MV-4-11 (cell line): ENCODE measurements at places on chromosomes 16 and 17.

DNA sequence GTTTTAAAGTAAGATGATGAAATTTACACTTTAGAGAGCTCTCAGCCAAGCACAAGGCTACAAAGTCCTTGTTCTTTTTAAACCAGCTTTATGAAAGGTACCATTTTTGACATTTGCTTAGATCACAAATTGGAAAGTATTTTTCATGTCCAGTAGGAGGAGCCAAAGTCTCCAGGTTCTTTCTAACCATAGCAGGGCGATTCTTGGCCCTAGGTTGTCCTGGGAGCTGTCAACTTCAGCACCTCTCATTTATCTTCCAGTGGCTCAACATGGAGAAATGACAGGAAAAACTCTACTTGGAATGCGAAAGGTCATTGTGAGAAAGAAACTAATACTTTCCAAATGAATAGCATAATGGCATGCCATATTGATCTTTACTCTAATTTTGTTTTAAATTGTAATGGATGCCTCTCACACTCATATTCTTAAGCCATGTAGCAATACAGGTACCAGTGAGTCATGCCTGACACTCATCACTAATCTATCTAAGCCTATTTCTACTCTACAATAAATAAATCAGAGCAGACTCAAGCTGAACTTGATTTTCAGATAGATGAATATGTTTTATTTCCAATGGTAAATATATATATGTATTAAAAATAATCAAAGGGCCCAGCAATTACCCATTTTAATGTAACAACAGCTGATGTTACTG lies 919.1 kb upstream of the EEF2KMT start:
- peak; percentile 5 for DNase-seq

GRCh38 chr17:7072406-7072805 lies 7.6 kb downstream of the CLEC10A start:
- DNase-seq: no peak

- DNase-seq: no peak
Observed at GRCh38 chr17:3843935-3844516, 2.0 kb downstream of the NCBP3 start.

DNA sequence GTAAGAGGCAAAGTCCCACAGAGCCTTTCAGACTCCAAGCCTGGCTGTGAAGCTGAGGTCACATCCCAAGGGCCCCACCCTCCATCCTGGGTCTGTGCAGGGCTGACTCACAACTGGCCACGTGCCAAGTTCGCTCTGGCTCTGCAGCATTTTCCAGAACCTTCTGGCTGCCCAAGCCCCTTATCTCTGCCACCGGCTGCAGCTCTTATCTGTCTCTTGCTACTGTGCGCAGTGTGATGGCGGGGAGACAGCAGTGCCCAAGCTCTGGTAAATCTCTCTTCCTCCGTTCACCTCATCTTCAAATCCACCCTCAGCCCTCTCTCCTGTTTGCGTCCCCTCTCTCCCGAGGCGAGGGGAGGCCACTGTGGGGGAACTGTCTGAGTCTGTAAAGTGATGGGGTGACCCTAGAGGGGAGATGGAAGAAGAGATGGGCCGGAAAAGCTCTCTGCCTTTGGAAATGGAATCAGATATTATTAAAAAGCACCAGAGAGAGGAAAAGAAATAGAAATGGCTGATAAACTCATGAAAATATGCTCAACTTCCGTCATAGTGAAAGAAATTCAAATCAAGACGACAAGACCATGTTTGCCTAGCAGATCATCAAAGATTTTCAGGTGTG lies 162.7 kb upstream of the CDC42EP4 start:
- peak; percentile 66 for DNase-seq

DNA sequence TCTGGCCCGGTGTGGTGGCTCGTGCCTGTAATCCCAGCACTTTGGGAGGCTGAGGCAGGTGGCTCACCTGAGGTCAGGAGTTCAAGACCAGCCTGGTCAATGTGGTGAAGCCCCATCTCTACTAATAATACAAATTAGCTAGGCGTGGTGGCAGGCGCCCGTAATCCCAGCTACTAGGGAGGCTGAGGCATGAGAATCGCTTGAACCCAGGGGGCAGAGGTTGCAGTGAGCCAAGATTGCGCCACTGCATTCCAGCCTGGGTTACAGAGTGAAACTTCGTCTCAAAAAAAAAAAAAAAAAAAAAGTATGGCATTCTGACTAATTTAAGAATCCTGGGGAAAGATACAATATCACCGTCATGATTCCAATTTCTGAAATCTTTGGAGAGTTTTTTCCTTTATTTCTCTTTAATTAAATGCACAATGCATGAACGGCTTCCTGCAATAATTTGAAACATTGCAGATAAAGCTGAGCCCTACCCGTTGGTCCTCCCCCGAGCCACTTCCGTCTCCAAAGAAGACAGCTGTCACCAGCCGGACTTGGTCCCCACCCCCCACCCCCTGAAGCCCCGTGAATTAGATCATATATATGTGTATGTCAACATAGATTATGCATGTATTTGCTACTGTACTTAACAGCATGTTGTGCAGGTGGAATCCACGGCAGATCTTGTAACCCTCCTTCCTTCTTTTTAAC lies 142.6 kb upstream of the PLCG2 start:
- DNase-seq: peak; percentile 77

DNA sequence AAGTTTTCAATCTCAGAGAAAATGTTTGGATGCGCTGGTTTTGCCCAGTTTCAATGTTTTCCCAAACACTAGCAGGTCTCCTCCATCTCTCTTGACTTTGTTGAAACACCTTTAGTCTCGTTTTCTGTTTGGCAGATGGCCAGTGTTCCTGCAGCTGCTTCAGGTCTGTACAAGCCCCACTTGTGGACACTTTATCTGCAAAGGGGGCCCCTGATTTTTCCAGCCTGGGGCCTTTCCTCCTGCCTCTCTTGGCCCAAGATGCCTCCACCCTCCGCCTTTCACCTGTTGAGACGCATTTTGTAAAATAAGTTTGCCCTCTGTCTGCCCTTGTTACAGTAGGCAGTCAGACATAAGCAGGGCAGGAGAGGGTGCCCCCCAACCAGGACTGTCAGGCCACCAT lies 21.8 kb upstream of the PRM1 start:
- no peak for DNase-seq

DNA sequence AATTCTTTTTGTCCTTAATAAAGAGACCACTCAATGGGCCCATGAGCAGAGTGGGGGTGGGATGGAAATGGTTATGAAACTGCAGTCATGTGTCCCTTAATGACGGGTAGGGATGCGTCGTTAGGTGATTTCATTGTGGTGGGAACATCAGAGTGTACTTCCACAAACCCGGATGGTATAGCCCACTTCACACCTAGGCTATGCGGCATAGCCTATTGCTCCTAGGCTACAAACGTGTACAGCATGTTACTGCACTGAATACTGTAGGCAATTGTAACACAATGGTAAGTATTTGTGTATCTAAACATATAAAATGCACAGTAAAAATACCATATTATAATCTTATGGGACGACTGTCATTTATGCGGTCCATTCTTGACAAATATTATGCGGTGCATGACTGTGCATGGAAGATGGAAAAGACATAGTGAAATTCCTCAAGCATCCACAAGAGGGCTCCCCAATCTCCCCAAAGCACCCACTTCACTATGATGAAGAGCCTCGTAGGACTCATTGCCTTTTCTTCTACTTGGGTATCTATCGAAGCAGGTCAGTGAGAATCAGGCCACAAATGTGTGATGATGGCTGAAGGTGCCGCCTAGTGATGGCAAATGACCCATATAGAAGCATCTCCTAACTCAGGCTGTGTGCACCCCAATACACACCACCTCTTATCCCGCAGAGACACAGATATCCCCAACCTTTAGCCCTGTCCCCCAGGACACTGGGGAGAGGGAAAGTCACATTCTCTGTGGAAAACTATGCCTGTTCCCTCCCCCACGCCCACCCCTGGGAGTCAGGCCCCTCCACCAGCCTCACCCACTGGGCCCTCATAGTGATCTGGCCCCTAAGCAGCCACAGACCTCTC lies 43.5 kb downstream of the TBX21 start:
- DNase-seq: peak; percentile 44

- no peak for DNase-seq
Observed at GRCh38 chr16:87107201-87107600, 210.0 kb downstream of the C16orf95 start.

DNA sequence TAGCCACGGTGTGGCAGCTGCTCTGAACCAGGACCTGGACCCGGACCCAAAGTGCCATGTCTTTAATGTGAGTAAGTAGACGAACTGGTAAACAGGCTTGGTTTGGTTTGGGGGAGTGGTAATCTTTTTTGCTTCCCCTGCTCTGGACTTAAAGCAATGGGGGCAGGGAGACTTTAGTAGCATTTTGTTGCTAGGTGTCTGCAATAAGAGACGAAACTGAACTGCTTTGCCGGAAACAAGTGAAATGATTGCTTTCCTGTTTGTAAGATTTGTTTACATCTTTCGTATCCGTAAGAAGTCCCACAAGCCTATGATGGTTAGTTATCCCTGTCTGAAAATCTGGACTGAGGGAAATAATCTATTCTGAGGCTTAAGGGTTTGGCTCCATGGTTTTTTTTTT lies 21.5 kb downstream of the PRCD start:
- no peak for DNase-seq

DNA sequence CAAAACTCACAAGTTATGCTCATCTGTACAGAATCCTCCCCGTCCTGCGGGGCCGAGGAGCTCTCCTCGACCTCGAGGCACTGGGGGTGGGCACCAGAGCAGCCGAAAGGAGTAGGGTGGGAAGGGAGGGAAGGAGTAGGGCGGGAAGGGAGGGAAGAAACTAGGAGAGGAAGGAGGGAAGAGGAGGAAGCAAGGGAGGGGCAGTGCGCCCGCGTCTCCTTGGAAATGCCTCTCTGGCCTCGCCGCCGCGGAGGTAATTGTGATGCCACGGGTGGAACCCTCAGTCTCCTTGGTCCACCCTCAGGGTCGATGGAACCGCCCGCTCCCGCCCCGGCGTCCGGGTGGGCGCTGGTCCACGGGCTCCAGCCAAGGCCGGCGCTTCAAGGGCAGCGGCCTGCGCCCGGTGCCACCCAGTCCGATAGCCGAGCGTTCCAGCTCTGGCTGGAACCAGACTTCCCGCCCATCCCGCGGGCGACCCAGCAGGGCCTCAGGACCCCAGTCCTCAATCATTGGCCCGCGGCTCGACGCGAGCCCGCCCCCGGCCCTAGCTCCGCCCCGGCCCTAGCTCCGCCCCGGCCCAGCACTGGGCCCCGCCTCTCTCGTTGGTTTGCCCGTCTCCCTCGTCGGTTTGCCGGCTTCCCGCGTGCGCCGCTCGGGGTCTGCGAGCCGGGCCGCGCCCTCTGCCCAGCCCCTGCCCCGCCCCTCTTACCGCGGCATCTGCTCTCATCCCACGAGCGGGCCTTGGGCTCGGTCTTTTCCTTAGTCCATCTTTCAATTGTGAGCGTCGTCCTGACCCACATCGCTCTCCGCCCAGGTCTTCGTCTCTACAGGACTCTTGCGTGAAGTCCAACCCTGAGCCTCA lies 596 bp downstream of the PROCA1 start:
- DNase-seq: peak; percentile 89

GRCh38 chr16:2973093-2973492 lies 3.9 kb downstream of the PAQR4 start:
- DNase-seq: no peak

GRCh38 chr16:54265575-54266107 lies 20.9 kb downstream of the IRX3 start:
- DNase-seq: peak; percentile 34

GRCh38 chr16:23523876-23524385 lies 13.6 kb upstream of the GGA2 start:
- DNase-seq: no peak

- peak; percentile 72 for DNase-seq
Observed at GRCh38 chr16:75319513-75320411, 68.3 kb upstream of the BCAR1 start.

- DNase-seq: no peak
Observed at GRCh38 chr17:72560303-72561247, 439.8 kb downstream of the SOX9 start.

GRCh38 chr17:6603744-6604325 lies 36.7 kb downstream of the KIAA0753 start:
- DNase-seq: no peak
